Cortex of kidney (tissue), 1 donor: ENCODE measurements at places on chromosomes 6 and 20.

GRCh38 chr6:139355777-139356445 is 18.5 kb downstream of the CITED2 start:
- DNase-seq = no peak

GRCh38 chr20:15296422-15296821 is 959.0 kb upstream of the FLRT3 start:
- no peak for DNase-seq

DNA sequence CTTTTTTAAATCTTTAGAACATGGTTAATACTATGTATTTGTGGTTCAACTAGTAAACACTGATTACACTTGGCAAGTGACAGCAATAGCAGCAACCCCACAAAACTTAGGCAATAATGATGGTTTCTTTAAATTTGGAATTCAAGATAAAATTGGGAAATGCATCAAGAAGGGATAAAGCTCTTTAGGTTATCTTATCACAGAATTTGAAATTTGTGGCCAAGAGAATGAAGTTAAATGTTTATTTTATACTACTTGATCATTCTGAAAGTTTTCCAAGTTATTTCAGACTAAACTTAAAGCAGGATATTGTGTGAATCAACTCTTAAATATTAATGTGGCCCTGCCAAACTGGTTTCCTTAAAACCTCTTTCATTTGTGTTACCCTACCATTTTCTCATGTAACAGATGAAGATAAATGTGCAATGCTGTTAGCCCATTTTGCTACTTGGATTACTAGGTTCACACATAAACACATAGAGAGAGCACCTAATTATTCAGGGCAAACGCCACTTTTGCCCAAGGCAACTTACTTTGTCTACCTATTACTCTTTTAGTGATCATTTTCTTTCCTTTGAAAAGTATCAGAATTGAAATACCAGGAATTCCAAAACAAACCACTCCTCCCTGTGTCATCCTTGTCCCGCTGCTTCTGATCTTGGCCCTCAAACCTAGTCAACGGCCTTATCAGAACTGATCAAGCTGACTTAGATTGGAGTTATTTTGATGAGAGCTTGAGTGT is 186.7 kb upstream of the TENT5A start:
- no peak for DNase-seq

DNA sequence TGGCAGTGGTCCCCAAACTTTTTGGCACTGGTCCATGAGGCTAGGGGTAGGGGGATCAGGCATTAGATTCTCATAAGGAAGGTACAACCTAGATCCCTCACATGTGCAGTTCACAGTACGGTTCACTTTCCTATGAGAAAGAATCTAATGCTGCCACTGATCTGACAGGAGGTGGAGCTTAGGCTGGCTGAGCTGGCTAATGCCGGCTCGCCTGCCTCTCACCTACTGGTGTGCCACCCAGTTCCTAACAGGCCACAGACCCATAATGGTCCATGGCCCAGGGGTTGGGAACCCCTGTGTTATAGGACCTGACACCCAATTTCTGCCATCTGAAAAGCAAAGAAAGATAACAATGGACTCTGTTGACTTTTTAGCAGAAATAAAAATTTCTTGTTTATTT is 199.6 kb downstream of the GMPR start:
- no peak for DNase-seq

DNA sequence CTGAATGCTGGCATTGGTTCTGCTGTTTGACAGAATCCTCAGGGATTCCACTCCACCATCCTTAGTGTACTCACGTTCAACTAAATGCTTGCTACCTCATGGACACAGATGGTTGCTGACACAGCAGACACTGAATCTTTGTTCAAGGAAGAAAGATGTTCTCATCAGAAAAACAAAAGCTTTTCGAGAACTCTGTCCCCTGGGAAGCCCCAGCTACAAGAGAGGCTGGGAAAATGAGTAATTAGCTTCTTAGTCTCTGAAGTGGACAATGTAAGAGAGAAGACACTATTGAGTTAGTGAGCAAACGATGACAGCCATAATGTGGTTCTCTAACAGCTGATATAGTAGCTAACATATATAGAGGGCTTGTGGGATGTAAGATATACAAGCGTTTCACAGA is 30.9 kb upstream of the ENPP5 start:
- no peak for DNase-seq

DNA sequence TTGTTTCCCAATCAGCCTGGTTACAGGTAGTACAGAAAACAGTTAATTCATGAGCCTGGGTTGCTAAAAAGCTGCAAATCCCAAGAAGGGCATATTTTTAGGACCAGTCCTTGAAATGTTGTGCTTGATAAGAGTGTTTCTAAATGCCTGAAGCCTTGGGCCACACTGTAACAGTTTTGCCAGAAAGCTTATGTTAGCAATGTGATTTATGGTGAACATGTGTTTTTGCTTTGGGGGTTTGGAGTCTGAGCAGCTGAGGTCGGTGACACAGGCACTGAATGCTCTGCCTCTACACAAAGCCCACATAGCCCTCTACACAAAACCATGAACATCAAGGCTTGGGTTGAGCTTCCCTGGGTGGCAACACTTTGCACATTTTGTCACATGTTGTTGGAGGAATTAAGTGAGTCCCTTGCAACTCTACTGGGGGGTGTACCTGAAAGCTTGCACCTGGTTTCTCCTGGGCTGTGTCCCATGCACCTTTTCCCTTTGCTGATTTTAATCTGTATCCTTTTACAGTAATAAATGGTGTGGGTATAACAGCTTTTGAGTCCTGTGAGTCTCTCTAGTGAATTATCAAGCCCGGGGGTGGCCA is 22.2 kb downstream of the AHI1 start:
- no peak for DNase-seq

DNA sequence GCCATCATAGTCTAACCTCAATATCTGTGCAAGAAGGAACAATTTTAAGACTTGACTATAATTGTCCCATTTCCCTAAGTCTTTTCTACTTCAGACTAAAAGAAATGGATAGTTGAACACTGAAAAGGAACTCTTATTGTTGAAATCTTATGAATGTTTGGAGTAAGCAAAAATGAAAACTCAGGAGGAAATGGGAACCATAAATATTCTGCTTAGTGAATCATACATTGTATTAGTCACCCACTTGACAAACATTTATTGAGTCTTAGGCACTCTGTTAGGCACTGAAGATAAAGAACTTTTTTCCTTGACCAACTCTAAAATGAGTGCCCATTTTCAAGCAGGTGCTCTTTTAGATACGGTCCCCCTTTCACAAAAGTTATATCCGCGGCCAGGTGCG is 8.7 kb downstream of the CCDC170 start:
- DNase-seq = no peak

DNA sequence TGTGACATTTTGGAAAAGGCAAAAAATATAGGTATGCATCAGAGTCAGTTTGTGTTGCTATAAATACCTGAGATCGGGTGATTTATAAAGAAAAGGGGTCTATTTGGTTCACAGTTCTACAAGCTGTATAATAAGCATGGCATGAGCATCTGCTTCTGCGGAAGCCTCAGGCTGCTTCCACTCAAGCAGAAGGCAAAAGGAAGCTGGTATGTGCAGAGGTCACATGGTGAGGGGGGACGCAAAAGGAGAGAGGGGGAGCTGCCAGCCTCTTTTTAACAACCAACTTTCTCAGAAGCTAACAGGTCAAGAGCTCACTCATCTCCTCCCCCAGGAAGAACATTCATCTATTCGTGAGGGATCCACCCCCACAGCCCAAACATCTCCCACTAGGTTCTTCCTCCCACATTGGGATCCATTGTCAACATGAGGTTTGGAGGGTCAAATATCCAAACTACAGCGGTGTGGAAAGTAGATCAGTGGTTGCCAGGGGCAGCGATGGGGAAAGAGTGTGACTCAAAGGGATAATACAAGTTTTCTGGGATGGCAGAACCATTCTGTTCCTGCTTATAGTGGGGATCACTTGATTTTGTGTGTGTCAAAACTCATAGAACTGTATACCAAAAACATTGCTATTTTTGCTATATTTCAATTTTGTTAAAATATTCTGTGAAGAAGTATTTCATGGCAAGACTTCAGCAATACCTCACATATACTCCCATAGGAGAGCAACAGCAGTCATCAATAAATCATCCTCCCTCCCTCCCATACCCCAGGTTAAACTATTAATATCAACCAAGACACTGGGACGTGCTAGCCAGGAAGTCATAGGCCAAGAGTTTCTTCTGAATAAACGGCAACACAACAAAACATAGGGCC is 9.9 kb upstream of the FAM50B start:
- DNase-seq = no peak

DNA sequence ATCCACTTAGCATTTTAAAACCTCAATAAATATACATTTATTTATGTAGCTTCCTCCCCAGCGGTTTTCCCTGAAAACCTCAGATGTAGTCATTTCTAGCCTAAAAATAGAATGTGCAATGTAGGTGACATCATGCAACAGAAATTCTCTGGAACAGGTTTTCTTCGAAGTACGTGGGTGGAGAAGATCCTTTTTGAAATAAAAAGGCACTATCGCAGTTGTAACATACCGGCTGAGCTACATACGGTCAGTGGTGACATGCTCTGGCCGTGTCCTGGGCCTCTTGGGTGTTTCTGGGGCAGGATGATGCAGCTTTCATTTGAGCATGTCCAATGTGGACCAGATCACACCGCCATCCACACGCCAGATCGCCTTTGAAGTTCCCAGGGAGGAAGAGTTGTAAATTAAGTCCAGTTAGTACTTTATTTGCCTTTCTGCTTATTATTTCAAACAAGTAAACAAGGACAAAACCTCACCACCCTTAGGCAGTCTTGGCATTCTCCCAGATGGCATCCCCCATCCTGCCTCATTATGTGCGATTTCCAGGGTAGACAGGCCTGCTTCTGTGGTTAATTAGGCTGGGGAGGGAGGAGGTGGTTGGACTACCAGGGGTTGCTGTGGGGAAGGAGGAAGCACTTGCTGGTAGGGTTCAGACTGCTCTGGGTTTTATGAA is 109.5 kb upstream of the CLDN20 start:
- DNase-seq = no peak

DNA sequence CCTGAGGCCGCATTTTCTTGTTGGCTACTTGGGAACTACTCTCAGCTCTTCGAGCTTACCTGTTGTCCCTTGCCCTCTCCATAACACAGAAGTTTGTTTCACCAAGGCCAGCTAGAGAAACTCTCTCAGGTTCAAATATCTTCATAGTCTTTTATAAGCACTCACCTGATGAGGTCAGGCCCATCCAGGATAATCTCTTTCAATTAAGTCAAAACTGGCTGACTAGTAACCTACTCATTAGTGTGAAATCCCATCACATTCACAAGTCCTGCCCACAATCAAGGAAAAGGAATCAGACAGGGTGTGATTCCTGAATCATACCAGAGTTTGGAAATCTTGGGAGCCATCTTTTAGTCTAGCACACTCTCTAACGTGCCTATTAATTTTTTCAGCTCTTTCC is 195.2 kb upstream of the HS3ST5 start:
- no peak for DNase-seq

DNA sequence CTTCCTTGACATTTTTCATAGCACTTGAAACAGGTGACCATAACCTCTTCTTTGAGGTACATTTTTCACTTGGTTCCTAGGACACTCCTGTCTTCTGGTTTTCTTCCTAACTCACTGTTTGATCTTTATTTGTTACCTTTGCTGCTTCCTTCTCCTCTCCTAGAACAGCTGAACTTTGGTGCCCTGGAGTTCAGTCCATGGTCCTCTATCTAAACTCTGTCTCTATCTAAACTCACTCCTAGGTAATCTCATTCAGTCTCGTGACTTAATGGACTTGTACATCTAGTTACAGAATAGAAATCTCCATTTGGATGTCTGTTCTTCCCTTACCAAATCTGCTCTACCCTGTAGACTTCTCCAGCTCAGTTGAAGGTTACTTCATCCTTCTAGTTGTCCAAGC is 73.7 kb downstream of the SHPRH start:
- no peak for DNase-seq

GRCh38 chr6:5084360-5084780 is 771 bp upstream of the PPP1R3G start:
- DNase-seq = no peak

DNA sequence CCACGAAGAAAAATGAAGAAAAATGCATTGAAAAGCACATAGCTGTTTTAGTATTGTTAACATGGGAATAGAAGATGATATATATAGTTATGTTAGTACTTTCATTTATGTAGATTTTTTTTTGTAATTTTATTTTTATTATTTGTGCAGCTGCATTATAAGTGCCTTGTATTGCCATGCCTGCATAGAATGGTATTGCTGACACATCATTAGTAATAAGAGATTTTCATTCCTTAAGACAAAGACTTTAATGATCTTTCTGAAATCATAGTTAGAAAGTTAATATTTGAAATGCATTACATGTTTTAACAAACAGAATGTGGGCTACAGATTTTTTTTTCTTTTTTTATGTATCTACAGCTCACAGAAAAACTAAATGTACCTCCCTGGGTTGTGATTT is 506.5 kb downstream of the NKAIN2 start:
- no peak for DNase-seq

DNA sequence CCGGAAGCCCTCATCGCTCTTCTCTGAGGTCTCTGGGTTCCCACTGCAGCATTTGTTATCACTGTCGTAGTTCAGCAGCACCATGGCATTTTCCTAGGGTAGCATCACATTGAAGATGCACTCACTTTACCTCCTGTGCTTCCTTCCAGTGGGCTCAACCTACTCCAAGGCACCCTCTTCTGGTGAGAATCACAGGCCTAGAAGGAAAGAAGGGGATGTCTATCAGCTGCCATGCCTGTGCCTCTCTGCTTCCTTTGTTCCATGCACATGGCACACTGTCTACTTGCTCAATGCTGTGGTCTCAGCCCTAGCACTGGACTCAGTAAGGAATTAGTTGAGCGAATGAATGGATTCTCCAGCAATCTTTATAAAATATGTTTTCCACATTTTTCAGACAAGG is 22.6 kb downstream of the CST4 start:
- no peak for DNase-seq

- DNase-seq = no peak
Observed at GRCh38 chr6:157954150-157955117, 27.2 kb upstream of the SYNJ2 start.

GRCh38 chr6:75775219-75775618 is 26.2 kb downstream of the MYO6 start:
- no peak for DNase-seq

DNA sequence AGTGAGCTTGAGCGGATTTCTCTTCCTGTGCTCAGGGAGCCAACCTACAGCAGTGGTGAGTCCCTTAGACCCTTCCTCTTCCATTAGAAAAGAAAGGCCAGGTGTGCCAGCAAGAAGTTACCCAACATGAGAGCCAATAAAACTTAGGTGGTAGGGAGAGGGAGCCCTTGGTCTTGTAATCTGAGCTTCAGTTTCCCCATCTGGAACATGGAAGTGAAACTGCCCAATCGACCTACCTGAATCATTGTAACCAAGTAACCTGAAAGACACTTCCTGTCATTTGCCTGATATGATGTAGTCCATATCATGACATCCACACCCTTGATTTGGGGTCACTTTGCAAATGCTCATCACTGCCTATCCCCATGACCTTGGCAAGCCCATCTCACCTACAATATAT is 66.4 kb downstream of the MDGA1 start:
- DNase-seq = no peak
